ENCODE measurements at places on chromosomes 7 and 10.

DNA sequence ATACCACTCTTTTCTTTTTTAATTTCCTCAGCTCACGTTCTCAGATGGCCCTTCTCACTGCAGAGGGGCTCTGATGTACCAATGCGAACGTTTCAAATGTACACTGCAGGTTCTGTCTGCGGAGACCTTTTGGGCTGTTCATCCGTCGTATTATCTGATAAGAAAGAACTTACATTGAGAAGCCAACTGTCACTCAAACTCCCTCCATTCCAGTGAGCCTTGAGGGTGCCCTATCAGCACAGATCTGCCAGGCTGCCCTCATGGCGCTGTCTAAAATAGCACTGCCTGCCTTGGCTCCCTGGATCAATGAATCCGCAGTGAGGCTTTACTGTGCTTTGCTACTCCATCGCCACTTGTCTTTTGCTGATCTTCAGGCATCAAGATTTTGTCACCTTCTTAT lies 61.8 kb downstream of the ARL5B start:
- no peak for DNase-seq

GRCh38 chr7:85489498-85489897 lies 302.6 kb upstream of the SEMA3D start:
- DNase-seq, result no peak

DNA sequence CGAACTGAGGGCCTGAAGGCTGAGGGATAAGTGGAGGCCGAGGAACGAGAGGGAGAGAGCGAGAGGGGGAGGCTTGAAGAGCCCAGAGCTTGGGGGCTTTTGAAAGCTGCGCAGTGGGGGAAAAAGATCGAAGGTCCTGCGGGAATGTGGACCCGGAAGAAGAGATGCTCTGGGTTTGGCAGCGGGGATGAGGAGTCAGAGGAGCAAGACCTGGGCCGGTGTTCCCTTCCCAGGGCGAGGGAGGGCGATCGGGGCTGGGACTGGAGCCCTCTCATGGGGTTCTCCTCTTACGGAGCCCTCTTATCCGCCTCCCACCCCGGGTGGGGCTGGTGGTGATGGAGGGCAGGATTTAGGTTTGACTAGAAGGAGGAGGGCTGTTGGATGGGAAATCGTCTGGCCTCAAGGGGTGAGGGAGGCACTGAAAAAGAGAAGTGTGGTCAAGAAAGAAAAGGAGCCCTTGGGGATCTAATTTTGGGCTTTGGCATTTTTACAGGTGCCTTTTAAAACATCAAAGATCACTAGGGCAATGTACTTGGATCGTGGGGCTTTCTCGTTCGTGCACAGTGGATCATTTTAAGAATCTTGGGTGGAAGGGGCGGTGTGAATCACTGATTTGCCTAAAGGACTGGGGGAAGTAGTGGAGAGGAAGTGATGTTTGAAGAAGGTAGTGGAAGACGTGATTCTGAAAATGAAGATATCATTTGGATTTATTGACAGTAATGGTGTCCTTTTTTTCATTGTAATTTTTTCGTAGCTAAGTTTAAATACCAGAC lies 637 bp downstream of the SAMD8 start:
- peak; percentile 68 for DNase-seq

DNA sequence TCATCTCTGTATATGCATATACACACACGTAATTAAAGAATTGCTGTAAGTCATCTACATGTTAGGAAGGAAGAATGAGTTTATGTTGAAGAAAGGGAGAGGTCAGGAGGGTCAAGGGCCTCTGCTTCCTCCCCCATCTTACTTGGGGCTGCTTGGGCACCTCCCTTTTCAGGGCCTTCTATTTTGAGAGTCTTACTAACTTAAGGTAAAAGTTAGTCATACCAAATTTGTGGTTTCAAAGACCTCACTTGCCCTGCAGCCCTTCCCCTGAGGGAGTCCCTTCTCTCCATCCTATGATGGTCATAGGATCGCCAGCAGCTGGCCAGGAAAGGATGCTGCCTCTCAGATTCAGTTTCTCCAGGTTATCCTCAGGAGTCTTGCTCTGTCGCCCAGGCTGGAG lies 2.6 kb downstream of the PLEKHS1 start:
- no peak for DNase-seq

DNA sequence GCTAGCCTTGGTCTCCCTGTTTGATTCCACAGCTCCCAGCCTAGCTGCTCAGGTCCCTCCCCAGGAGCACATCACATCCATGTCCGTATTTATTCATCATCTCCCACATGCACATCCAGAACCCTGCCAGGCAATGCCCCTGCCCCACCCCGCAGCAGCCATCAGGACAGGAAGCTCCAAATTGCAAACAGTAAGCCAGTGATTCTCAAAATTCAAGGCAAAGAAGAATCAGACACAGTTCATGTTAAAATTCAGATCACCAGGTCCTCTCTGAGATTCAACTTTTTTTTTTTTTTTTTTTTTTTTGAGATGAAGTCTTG lies 17.7 kb downstream of the LRRC20 start:
- DNase-seq, result no peak

- no peak for DNase-seq
Observed at GRCh38 chr10:130141038-130141437, 4.8 kb downstream of the GLRX3 start.

All from GM06990 (cell line).